D721Med (cell line): ENCODE measurements at places on chromosomes 1 and 21.

DNA sequence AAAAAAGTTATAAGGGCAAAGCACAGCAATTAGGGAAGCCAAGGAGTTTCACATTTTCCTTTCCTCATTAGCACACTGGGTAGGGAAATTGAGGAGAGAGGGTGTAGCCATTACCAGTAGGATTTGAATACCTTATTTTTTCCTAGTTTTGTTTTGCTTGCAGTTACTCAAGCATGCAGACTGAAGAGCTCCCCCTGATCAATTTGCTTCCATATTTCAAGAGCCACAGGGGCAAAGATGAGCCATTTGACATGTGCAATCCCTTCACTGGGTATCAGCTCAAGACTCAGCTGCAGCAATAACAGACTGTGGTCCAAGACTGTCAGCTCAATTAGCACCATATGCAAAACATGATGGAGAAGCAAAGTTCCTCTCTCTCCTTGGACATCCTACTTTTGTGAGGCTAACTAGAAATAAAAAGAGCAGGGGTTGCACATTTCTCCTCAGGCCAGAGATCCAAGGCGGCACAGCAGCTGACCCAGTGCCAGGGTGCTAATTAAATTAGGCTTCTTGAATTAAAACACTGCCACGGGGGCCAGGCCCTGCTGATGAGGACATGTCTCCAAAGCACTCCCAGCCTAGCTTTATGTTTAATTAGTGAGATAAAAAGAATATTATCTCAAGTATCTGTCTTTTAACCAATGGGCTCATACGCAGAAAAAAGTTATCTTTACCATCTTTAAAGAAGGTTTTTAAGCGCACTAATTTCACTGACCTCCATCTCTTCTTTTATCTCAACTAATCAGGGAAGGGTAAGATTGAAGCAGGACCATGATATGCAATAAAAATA is 36.7 kb upstream of the LRRC53 start:
- DNase-seq = no peak

GRCh38 chr1:42055061-42055460 is 98.1 kb upstream of the GUCA2B start:
- DNase-seq = no peak

DNA sequence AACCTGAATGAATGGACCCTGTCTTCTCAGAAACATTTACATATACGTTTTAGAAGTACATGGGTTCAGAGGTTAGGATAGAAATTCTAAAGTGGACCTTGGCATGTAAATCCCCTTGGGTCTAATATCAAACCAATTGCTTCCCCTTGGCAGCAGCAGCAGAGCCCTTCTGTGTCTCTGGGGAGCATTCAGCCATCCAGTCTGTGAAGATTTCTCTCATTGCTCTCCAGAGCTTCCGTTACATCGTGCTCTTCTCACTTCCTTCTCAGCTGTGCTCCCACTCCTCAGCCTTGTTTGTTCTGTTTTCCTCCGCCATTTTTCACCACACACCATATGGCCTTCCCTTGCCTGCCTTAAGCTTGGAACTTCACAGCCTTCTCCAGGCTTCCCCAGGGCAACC is 61.5 kb upstream of the ATP1B1 start:
- DNase-seq = no peak

DNA sequence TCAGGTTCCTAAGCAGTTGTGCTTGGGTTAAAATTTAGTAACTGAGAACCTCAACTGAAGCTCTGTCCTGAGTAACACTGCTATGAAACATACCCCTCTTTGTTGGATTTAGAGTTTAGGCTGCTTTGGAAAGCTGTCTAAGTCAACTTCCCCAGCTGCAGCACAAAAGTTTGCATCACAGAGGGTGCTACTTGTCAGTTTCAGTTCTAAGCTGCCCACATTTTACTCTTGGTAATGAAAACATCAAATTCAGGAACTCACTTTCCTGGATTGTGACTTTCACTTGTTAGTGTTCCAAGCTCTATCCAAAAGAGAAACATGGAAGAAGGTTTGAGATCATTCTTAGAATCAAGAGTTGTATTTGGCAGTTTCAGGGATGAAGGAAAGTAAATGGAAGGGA is 191.7 kb upstream of the NFIA start:
- no peak for DNase-seq

DNA sequence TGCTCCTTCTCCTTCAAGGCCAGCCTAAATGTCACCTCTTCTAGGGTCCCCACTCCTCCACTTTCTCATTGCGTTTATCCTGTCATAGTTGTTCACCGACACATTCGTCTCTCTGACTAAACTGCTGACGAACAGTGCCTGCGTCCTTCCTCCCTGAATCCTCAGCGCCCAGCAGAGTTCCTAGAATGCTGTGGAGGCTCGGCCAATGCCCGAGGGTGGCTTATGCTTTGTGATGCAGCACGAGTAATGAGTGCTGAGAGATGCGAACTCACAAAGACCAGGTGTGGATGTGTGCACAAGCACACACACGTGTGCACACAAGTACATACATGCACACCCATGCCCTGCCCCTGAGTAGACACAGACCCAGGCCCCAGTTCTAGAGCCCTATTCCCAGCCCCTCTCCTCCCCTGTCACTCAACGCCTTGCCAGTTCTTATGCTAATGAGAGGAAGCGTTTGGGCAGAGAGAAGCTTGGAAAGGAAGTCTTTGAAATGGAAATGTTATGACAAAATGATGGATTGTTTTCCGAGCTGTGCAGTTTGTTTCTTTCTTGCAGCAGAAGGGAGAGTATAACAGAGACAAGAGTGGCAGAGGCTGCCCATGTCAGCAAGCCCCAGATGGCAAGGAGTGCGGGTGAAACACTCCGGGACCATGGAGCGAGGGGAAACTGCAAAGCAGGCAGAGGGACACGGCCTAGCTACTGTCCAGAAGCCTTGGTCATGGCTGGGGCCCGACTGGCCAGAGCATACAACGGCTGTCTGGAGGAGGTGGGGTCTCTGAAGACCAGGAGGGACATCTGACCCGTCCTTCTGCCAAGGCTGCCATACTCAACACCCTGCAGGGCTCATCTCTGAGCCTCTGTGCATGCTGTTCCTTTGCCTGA is 24.2 kb downstream of the KCNA10 start:
- DNase-seq = no peak

DNA sequence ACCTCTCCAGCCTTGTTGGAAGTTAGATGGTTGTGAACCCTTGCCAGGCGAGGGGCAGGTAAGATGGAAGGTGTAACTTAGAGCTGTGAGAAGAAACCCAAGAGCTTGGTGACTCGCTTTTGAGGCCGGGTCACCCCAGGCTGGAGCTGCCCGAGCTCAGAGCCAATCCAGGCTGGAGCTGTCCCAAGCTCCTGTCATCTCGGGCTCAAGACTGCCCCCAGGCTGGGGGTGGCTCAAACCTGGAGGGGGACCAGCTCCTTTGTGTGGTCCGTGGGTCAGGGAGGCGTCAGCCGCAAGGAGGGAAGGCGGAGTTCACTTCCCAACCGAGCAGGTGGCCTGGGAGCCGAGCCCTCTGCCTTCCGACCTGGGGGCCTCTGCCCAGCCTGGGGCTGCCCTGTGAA is 2.0 kb downstream of the HUNK start:
- no peak for DNase-seq

DNA sequence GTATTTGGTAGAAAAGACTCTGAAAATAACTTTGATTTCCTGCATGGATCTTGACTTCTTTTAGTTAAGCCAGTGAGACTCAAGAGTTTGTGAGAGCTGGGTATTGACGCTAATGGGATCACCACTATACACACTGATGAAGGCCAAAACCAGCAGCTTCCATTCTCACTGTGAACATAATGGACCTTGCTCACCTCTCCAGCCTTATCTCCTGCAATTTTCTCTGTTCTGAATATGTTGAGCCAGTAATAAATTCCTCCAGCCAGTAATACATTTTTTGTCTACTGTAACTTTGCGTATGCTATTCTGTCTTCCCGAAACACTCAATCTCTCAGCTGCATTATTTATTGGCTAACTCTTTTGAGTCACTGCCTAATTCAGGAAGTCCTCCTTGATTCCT is 111.6 kb upstream of the PPP2R5A start:
- DNase-seq = no peak

DNA sequence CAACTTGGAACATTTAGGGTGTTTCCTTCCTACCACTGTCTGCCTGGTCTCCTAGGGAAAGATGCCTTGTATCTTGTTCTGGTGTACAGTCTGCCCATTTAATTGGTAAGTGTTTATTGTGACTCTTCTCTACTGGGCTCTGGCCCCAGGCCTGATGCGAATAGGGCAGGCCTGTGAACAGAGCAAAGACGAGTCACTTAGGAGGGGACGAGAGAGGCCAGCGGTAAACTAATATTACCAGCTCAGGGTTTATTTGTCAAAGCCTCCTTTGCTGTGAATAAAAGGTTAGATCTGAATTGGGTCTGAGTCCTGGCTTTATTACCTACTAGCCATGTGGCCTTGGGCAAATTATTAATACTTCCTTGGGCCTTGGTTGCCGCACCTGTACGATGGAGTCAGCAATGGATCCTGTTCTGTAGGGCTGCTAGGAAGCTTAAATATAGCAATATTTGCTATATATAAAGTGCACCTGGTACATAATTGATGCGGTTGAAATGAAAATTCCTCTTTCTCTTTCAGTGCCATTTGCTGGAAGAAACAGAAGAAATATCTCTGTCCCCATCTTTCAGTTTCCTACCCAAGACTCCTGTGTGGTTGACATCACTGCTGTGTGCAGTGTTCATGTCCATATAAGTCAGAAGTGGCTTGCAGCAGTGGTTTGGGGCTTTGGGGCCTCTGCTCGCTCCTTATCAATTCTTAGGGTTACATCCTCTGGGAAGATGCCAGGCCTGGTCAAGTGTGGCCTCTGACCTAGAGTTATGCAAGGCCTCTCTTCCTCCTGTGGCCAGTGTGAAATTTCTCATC is 32.4 kb downstream of the MAPKAPK2 start:
- DNase-seq = no peak

- no peak for DNase-seq
These were observed 53.4 kb downstream of the TMPRSS15 start for GRCh38 chr21:18350216-18350615.

DNA sequence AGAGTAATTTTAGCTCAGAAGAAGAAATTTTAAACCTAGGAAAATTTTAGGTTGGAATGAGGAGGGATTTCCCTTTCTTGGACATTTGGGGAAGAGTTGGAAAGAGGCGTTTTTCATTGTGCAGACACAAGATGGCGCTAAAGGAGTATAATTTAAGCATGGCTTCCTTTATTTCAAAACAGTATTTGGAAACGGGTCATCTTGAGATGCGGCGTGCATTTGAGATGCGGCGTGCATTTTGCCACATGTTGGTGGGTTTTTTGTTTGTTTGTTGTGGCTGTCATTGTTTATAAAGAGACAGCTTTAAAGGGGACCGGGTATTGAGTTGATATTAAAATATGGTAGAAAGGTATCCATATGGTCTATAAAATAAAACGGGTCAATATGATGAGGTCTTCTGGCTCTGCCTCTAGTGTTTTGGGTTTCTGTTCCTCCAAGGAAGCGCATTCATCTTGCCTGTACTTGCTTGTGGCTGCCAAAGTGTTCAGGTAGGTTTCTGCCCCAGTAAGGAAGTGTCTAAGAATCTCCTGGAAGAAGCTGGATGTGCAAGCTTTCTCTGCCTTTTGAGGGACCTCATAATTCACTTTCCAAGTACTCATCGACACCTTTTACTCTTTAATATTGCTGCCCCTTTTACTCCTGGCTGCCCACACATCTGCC is 210.3 kb downstream of the SLC35F3 start:
- DNase-seq = no peak

DNA sequence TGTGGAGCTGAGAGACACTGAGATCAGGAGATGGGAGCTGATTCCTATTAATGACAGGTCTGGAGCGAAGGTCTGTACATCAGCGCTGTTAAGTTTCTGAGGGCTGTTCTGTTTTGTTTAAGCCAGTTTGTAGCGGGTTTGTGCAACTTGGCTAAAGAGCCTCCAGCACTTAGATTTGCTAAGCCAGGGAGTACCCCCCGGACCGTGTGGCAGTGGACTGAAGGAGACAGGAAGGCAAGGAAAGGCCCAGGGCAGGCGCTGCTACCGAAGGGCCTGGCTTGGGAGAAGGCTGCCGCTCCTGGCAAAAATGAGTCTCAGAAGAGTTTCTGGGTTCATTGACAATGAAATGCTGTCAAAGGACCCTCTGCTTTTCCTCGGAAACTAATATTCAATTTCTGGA is 139.3 kb upstream of the ZNF644 start:
- no peak for DNase-seq

- DNase-seq = no peak
These were observed 135.5 kb downstream of the MIS18A start for GRCh38 chr21:32143241-32143939.
